Stimulated activated CD4-positive, alpha-beta T cell treated with anti-CD3 and anti-CD28 coated beads, Interleukin-1b, Interleukin-23, amount 100 ng/mL, for 1 hour (primary cell): ENCODE measurements at places on chromosomes 7 and 10.

DNA sequence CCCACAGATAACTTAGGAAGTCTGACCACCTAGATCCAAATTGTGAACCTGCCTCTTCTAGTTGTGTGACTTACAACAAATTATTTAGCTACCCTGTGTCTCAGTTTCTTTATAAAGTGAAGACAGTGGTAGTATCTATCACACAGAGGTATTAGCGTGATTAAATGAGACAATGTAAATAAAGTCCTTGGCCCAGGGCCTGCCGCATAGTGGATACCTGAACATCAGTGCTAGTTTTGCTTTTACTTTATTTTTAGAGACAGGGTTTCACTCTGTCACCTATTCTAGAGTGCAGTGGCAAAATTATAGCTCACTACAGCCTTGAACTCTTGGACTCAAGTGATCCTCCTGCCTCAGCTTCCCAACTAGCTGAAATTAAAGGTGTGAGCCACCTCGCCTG lies 177.1 kb downstream of the CDK14 start:
- no peak for DNase-seq

DNA sequence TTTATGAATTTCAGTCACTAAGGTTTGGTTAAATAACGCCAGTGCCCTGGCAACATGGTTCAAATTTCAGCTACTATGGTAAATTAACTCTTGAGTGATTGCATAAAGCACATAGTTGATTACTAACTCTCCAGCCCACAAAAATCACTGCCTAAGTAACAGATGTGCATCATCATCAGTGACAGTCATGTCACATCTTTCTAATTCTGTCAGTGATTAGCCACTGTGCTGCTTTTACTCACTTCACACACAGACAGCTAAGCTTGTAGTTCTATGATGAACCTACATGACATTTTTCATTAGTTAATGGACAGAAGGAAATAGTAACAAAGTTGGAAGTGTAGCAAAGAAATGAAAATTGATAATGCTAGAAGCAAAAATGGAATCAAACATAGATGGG lies 108.9 kb downstream of the DNAH11 start:
- no peak for DNase-seq

- DNase-seq = no peak
Observed at GRCh38 chr7:51129527-51130472, 186.8 kb downstream of the COBL start.

GRCh38 chr10:116118847-116119246 lies 154.2 kb downstream of the GFRA1 start:
- no peak for DNase-seq

DNA sequence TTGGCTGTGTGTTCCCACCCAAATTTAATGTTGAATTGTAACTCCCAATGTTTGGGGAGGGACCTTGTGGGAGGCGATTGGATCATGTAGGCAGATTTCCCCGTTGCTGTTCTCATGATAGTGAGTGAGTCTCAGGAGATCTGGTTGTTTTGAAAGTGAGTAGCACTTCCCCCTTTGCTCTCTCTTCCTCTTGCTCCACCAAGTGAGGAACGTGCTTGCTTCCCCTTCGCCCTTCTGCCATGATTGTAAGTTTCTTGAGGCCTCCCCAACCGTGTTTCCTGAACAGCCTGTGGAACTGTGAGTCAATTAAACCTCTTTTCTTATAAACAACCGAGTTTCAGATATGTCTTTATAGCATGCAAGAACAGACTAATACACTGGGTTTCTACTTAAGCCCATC lies 176.3 kb downstream of the CDK14 start:
- DNase-seq = no peak

DNA sequence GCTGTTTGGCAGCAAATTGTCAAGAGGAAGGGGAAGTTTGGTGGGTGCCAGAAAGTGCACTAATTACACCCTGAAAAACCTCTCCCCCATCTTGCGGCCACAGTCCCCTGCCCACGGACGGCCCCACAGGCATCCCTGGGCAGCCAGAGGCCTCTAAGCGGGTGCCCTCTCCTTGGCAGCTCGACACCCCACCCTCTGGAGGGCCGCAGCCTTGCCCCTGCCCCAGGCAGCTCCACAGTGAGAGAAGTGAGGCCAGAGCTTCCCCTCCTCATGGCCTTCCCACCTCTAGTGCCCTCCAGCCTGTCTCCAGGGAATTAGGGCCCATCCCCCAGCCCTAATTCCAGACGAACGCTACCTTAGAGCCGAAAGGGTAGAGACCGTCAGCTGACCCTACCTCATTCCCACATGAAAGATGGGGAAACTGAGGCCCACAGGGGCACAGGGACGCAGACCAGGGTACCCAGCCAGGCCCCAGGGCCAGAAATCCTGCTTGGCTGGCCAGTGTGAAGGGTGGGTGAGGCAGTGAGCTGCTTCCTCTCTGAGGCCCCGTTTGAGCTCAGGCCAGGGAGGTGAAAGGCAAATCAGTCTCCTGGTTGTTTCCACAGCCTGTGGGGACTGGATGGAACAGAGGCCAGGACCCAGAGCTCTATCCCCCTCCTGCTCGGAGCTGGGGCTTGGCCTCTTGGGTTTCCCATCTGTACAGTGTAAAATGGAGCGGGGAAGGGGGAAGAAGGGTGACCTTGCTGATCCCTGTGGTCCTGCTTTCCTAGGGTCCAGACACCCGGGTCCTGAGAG lies 10.0 kb downstream of the ZCCHC24 start:
- no peak for DNase-seq

GRCh38 chr7:66921918-66922486 lies 977 bp downstream of the TMEM248 start:
- no peak for DNase-seq

GRCh38 chr10:111347386-111348013 lies 270.7 kb downstream of the ADRA2A start:
- no peak for DNase-seq

- no peak for DNase-seq
Observed at GRCh38 chr10:33862536-33863105, 528.2 kb upstream of the NRP1 start.

DNA sequence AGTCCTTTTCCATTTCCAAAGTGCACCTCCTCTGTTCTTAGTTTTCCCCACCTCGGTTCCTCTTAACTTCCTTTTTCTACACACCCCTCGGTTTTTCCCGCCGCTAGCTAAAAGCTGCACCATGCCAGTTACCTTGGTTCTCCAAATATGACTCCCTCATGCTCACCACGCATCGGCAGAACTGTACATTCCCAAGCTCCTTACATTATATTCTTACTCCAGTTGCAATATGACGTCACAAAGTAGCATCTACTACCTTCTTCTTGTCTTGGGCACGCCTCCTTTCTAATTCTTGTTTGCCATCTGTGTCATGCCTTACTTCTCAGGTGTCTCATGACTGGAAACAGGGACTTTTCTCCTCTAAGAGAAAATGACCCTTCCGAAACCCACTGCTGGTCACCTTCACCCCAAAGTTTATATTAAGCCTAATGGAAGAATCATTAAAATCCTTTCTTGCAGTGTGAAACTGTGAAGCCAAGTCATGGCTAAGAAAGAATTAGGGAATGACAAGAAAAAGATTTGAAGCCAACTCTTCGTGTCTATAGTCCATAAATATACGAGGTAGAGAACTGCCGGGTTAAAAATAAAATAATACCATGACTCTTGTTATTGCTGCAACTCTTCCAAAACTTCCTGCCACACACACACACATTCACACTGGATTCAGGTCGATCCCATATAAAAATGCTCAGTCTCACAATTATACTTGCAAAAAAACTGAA lies 1.7 kb downstream of the ESYT2 start:
- no peak for DNase-seq

GRCh38 chr7:82745820-82746219 lies 302.2 kb upstream of the CACNA2D1 start:
- no peak for DNase-seq

GRCh38 chr10:70048030-70048723 lies 4.5 kb upstream of the MACROH2A2 start:
- no peak for DNase-seq

- no peak for DNase-seq
Observed at GRCh38 chr10:73644767-73645166, 3.5 kb upstream of the MYOZ1 start.

GRCh38 chr10:46556515-46557318 lies at the start of gene GPRIN2:
Gene GPRIN2, minus strand, starts transcription at chr10:46556658. Its CDS starts 5,922 bp downstream, at chr10:46550736.
- DNase-seq = no peak

DNA sequence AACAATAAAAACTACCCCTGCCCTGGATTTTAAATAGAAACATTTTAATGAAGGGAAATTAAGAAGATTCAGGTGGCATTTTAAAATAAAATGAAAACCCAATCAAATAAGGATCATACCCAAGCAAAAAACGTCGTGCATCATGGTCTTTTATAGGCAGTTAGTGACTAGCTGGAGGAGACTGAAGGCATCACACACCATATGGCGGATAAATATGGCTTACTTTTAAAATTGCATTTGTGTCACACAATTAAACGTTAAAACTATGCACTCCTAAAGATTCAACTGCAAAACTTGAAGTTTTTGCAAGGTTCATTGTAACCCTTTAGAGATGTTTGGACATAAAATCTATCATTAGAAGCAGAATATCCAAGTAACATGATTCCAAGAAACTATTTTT lies 200.1 kb upstream of the NRG3 start:
- no peak for DNase-seq

DNA sequence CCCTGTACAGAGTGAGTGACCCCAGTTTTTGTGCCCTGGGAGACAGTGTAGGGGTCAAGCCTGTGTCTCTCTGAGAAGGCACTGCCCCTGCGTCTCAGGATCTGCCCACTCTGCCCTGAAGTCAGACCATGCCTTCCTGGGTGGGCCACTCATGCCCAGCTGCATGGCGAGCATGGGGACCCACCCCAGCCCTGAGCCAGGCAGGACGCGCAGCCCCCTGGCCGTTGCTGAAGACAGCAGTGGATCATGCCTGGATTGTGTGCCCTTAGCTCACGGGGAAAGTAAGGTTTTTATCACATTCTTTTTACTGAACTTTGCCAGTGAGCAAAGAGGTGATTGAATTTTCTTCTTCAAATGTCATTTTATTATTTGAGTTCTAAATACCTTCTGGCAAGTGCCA lies 66.2 kb downstream of the WDR37 start:
- no peak for DNase-seq

DNA sequence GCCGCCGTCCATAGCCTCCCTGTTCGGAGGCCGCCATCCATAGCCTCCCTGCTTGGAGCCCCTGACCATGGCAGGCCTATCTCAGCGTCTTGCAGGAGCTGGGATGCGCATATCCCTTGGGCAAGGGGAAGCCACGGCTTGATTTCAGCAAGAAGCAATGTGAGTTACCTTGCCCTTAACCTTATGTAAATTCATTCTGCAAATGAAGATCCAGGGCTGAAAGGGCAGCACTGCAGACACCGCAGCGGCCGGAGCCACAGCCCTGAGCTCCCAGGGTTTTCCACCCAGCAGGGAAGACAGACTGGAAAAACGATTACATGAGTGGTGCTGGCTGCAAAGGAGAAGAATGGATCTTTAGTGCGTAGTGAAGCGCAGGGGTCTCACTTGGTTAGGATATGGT lies 95.8 kb downstream of the SEC61G start:
- no peak for DNase-seq

GRCh38 chr7:94393246-94394108 lies 1.2 kb upstream of the COL1A2 start:
- DNase-seq = no peak

- no peak for DNase-seq
Observed at GRCh38 chr7:157464111-157464970, 127.5 kb downstream of the DNAJB6 start.
